Dorsolateral prefrontal cortex (tissue), 122 donors: ENCODE measurements at places on chromosomes 13 and 19. TPM values are rescaled to one million over a fixed set of nuclear protein-coding genes. Genes with fewer than 3 reads are reported as not detected.

DNA sequence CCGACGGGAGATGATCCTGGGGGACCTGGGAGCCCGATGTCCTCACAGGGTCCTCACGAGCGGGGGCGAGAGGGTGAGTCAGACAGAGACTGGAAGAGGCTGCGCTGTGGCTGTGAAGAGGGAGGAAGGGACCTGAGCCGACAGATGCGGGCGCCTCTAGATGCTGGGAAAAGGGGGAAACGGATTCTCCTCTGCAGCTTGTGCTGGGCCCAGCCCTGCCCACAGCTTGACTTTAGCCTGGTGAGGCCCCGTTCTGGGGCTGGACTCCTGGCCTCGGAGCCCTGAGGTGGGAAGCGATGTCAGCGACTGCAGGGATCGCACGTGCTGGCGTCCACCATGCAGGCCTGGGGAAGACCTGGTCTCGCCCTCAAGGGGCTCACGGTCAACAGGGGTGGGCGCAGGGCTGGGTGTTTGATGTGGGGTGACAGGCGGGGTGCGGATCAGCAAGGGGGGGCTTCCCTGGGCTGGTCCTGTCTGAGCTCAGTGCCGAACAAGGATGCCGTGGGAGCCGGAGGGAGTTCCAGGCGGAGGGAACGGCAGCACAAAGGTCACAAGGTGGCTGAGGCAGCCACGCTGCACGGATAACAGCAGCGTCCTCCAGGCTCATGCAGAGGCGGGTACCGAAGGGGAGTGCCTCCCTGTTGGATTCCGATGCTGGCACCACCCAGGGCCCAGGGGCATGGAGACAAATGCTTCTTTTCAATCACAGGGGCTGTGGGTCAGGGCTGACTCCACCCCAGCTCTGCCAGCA is 31.8 kb downstream of the PIP5K1C start:
- peak; percentile 52 for DNase-seq

DNA sequence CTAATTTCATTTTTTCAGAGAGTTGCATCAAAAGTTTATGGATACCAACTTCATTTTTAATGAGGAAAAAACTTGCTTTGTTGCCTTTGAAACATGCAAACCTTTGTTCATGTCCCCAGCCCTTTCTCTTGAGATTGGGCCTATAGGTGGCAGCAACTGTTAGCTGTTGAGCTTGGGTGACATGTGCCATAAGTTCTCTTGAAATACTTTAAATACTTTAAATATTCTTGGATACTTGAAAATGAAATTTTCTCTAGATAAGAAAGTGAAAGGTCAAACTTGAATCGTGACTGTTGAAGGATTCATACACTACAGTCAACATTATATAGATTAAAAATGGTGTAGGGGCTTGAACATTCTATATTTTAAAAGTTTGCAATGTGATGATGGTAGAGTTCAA is 294.9 kb downstream of the NDFIP2 start:
- peak; percentile 50 for DNase-seq

GRCh38 chr19:14434543-14435319 is 1.6 kb downstream of the PKN1 start:
- no peak for DNase-seq

- peak; percentile 90 for DNase-seq
Observed at GRCh38 chr19:6516659-6517291, 14.1 kb upstream of the TNFSF9 start.

DNA sequence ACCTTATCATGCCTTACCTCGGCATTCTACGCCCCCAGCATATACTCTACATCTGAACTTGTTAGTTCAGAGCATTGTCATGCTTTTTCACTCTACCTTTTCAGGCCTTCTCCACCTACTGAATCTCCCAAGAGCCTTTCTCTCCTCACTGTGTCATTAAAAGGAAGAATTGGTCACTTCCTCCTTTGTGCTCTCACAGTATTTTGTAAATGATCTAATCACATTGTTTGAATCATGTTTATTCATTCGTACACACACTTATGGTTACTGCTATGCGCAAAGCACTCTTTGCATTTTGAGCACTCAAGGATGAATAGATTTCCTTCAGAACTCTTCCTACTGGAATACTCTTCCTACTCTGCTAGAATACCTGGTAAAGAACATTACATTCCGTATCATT is 15.8 kb upstream of the ELF1 start:
- DNase-seq = no peak

GRCh38 chr13:77558016-77558415 is 22.5 kb downstream of the SCEL start:
- no peak for DNase-seq

- no peak for DNase-seq
Observed at GRCh38 chr13:86447479-86447878, 648.3 kb upstream of the SLITRK6 start.

DNA sequence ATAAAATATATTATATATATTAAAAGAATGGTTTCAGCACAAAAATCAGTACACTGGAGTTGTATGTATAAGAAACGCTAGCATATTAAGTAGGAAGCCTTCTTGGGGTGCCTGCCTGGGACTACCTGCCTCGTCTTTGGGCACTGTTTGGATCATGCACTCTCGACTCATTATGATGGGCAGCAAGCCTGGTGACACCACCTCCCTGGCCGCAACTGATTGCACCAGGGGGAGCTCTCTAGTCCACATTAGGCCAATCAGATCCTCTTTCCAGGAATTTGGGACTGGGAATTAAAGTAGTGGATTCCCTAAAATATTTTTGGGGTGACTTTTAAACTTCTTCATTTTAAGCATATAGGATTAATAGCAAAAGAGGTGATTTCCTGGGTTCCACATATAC is 56.0 kb upstream of the RGCC start:
- no peak for DNase-seq

DNA sequence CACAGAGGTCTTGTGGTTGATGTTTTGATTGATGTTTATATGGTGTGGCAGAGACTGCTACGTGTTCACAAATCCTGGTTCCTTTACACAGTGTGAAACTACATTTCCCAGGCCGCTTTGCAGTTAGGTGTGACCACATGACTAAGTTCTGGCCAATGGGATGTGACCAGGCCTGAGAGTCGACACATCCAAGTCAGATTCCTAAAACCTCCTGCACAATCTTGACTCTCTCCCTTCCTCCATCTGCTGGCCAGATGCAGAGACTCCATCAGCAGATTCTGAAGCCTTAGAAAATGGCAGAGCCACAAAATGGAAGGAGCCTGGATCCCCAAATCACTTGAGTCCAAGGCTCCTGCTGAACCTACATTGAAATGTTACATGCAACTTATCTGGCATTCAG is 12.6 kb downstream of the CD37 start:
- DNase-seq = no peak

GRCh38 chr19:31555634-31556215 is 206.5 kb upstream of the TSHZ3 start:
- DNase-seq = no peak

The LMTK3 gene
- 99.7 TPM for total RNA-seq

The AXL gene
- 30.6 TPM for total RNA-seq

The GPC5 gene
- 21.6 TPM for total RNA-seq

The SSC5D gene
- total RNA-seq = 3.8 TPM

The TLE2 gene
- 27.3 TPM for total RNA-seq

The SLC1A6 gene
- total RNA-seq = 18.9 TPM
